Amniotic stem cell (primary cell): ENCODE measurements at places on chromosomes 3 and 15.

DNA sequence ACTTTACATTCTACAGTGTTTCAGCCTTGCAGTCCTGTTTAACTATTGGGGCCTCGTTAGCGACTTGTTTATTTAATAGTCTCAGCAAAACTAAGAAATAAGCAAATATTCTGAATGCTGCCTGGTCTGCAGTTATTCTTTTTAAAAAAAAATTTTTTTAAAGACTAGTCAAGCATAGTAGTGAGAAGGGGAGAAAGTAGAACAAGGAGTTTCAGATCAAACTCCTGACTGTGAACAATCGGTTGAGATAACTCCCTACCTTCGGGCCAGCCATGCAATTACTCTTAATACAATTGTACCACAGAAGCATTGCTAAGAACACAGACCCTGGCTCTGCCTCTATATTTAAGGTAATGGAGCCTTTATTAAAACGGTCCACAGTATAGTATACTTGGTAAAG lies 5.8 kb upstream of the DUT start:
- DNase-seq = no peak

GRCh38 chr3:21356402-21356801 lies 394.6 kb downstream of the ZNF385D start:
- peak; percentile 16 for DNase-seq

DNA sequence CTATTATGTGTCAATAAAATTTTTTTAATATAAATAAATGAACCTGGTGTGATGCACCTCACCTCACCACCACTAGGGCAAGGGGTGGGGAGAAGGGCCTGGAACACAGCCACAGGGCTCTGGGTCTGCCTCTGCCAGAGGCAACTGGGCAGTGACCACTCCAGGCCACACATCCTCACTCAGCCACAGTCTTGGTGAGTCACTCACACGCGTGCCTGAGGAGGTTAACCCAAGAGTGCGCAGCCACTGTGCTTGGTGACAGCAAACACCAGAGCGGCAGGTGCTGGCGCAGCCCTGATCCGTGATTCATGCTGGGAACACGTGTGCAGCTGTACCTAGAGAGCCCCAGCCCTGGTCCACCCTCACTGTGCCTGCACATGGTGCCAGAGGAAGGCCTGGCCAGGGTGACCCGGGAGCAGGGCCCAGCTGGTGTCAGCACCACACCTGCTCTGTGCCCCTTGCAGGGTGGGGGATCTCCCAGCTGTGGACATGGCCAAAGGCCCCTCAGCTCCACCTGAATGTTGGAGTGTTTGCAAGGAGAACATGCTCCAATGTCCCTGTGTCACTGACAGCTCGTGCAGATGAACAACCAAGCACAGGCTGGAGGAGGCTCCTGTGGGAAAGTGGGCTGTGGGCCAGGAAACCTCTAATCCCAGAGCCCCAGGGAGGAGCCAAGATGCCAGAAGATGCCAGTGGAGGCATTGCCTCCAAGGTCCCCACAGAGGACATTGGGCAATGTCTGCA lies 2.1 kb downstream of the SLC41A3 start:
- DNase-seq = no peak

- no peak for DNase-seq
Measured at GRCh38 chr15:38308797-38309196, 56.2 kb downstream of the SPRED1 start.

DNA sequence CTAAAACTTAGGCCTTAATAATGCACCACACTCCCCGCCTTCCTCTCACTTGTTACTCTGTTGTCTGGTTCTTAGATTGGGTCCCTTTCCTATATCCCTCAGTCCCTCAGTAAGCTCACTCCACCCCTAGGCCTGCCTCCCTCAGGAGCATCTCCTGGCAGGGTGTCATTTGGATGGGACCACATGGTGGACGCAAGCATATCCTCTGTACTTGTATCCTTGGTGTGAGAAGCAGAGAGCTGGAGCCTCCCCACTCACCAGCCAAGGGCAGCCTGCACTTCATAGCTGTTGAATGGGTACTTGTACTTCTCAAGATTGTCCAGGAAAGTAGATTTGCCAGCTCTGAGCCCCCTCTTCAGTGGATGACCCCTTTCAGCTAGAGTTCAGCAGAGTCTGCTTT lies 11.6 kb downstream of the SEC61A1 start:
- no peak for DNase-seq

DNA sequence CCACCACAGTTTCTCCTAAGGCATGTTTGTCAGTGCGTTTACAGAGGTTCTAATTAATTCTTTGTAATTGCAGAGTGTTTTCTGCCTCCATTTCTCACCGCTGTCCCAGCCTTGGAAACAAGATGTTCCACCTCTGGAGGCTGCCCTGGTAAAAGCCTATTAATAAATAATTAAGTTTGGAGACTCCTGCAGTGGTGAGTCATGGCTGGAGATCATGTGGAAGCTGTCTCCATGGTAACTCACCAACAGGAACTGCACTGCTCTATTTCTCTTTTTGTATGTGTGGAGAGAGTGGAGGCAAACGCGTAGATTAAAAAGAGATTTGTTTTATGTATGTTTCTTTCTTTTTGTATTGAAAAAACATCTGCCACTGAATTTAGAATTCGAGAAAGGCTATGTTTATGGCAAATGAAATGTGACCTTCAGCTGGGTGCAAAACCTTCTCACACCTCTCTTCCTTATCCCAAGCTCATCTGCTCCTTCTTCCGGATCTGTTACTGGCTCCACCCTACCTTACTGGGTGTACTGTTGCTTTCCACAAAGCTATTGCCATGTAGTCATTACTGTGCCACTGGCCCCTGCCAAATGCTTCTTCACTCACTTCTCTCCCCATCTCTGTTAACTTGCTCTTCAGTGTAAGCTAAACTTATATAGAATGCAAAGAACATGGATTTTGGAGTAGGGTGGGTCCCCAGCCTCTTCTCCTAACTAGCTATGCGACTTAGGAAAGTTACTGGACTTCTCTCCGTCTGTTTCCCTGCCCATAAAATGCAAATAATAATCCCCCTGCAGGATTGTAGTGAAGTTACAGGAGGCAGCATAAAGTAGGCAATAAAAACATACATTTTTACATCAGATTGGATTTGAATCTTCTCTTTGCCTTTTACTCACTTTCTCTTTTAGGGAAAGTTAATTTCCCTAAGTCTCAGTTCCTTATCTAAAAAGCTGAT lies 778.5 kb downstream of the NTRK3 start:
- DNase-seq = no peak

DNA sequence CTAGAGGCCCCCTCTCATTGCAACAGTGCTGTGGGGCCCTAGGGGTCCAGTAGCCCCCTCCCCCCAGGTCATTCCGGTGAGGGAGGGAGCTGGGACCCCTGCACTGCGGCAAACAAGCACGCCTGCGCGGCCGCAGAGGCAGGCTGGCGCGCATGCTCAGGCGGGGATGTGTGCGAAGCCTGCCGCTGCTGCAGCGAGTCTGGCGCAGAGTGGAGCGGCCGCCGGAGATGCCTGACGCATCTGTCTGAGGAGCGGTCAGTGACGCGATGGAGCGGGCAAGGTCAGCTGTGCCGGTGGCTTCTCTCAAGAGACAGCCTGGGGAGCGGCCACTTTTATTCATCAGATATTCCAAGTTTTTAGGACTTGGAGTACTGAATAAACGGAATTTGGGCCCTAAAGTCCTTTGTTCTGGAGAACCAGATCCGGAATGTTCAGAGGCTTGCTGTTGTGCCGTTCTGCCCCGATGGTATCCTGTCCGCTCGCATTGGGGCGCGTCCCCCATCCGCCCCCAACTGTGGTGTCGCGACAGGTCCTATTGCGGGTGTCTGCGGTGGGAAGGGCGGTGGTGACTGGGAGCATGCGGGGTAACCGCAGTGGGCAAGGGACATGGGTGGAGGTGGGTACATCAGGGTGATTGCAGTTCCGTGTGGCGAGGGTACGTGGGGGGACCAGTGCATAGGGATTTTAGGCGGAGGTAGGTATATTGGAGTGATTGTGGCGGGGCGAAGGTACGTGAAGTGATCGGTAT lies at the start of the genes SNRPN and SNURF:
Gene SNRPN (plus strand): TSS at position 205 of the 748 bp plus-strand sequence. CDS start 19,467 bp downstream, outside the sequence.
Gene SNURF (plus strand): TSS at position 205 of the 748 bp plus-strand sequence. CDS start 62 bp downstream, at position 267.
- DNase-seq = peak; percentile 19

- peak; percentile 11 for DNase-seq
Measured at GRCh38 chr15:58070801-58071418, 5.4 kb upstream of the ALDH1A2 start.

DNA sequence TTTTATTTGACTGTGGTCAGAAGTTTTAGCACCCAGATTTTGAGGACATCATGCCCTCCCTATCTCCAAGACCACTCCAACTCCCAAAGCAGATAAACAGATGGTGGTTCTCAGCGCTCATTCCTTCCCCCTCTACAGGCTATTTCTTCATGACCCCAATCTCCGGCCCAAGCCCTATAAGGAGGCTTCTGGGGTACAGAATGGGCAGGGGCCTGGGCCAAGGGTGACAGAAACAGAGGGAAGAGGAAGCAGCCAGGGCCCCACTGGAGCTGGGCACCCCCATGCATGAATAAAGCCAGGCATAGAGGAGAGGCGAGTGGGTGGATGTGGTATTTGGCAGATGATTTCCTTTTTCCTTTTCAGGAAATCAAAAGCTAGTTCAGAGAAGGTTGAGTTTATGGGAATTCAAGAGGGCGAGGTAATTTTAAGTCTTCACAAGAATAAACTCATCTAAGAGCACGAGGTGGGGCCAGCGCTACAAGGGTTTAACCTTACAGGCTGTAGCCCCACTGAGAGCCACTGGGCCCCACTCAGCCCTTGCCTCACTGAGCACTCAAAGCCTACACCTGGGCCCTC lies 104.8 kb upstream of the HERC1 start:
- DNase-seq = no peak

GRCh38 chr15:29939404-29939803 lies 117.1 kb upstream of the TJP1 start:
- no peak for DNase-seq

DNA sequence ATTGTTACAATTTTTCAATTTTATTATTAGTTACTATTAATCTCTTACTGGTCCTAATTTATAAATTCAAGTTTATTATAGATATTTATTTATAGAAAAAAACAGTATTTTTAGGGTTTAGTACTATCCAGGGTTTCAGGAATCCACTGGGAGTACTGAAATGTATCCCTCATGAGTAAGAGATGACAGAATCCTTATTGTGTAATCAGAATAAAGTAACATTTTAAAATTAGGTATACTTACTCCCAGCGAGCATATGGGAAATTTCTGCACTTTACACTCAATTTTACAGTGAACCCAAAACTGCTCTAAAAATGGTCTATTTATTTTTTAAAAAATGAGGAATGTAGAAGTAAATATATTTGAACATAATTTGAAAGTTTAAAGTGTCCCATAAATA lies 202.7 kb downstream of the CGGBP1 start:
- no peak for DNase-seq
